ENCODE measurements at places on chromosomes 1 and 21.

DNA sequence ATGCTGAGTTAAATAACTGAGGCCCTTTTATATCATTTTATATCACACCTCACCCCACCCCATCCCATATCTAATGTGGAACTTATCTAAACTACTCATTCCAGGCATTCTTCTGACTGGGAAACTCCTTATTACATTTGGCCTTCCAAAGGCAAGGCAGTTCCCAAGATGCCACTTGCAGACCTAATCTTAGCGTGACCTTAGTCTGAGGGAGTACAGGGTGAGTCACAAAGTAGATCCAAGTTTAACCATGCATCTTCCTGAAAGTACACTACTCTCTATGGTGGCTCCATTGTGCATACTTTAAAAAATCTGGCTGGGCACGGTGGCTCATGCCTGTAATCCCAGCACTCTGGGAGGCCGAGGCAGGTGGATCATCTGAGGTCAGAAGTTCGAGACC lies 353.6 kb upstream of the C1orf87 start:
- DNase-seq = no peak

GRCh38 chr1:236332092-236332758 lies 50.5 kb upstream of the ERO1B start:
- DNase-seq = no peak

DNA sequence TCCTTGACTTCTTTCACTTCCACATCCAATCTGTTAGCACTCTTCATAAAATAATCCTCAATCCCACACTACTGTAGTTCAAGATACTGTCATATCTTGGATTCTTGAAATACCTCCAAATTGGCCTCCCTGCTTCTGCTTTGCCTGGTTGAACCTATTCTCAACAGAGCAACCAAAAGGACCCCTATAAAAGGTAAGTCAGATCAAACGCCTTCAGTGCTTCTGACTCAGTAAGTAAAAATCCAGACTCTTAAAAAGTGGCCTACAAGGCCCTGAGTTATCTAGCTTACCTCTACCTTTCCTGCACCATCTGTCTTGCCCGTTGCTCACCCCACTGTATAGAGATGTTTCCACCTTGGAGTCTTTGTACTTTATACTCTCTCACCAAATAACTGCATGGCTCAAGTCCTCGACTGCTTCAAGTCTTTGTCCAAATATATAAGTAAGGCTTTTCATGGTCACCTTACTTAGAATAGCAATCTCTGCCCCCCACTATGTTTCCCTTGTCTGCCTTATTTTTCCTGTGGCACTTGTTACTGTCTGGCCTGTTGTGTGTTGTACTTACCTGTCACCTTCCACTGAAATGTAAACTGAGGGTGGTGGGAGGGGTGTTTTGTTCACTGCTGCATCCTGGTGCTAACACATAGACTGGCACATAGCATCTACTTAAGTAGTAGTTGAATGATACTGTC lies 5.1 kb upstream of the PIGV start:
- no peak for DNase-seq

GRCh38 chr1:62209931-62210595 lies 15.4 kb downstream of the L1TD1 start:
- no peak for DNase-seq

- DNase-seq = no peak
Observed at GRCh38 chr1:16443975-16444770, 3.6 kb downstream of the NECAP2 start.

GRCh38 chr1:223489439-223489838 lies 96.2 kb downstream of the CCDC185 start:
- no peak for DNase-seq

GRCh38 chr21:15010645-15011044 lies 54.2 kb downstream of the NRIP1 start:
- DNase-seq = no peak

DNA sequence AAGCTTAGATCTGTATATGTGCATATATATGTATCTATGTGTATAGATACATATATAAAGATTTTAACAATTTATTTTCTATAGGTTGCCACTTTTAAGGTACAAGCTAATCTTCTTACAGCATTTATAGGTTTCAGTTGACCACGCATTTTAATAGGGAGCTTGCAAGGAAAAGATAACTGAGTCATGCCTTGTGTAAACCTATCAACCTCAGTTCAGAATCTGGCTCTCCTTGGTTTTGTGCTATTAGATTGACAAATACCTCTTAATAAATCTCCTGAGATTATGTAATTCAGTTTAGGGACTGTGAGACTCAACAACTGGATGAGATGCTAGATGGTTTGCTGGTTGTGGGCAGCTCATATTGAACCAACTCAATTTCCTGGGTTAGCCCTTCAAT lies 114.7 kb upstream of the SERBP1 start:
- DNase-seq = no peak

GRCh38 chr1:160623227-160623633 lies 23.6 kb downstream of the SLAMF1 start:
- no peak for DNase-seq

GRCh38 chr1:208351838-208352237 lies 107.7 kb upstream of the PLXNA2 start:
- no peak for DNase-seq

DNA sequence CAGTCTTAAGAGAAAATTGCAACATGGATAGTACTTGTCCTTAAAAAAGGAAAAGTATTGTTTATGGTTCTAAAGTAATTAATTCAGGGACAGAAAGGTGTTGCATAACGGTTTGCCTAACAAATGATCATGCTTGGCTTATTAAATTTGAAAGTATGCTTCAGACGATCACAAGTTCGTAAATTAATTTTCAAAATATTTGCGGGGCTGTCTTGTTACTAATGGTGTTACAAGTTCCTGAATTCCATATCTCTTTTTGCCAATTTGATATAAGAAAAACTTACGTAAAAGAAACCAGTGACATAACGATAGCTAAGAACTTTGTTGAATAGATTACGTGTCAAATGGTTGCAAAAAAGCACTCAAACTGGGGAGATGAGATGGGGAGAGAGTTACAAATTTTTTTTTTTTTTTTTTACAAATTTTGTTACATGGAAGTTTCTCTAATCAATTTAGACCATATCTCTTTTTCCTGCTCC lies 1.3 kb downstream of the AGO3 start:
- DNase-seq = no peak

DNA sequence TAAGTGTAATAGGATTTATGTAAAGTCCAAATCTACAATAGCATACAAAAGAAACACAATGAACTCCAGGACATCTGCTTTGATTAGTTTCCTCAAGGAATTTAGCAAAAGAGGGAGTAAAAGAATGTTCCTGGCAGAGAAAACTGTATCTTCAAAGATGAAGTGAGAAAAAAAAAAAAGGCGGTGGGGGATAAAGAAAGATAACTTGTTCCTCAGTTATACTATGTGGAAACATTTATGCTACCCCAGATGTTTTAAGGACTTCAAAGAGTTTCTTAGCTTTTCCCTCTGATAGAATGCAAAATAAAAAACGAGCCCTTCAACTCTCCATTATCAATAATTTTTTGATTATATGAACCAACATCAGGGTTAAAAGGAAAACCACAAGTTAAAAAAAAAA lies 908.9 kb upstream of the ADGRL2 start:
- DNase-seq = no peak

DNA sequence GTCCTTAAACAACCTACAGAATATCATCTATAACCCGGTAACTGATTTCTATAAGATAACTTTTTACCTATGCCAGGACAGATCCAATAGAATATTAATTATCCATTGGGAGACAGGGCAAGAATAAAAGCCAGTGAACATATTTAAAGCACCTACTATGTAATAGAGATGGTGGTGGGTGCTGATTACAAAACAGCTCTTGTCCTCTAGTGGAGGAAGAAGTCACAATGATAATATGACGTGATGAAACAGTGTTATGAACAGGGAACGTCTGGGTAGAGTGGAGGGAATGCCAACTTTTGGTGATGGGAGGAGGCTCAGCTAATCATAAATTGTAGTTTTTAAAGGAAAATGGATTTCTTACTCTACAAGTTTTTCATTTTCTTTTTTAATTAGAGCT lies 2.3 kb downstream of the LGALS8 start:
- no peak for DNase-seq

DNA sequence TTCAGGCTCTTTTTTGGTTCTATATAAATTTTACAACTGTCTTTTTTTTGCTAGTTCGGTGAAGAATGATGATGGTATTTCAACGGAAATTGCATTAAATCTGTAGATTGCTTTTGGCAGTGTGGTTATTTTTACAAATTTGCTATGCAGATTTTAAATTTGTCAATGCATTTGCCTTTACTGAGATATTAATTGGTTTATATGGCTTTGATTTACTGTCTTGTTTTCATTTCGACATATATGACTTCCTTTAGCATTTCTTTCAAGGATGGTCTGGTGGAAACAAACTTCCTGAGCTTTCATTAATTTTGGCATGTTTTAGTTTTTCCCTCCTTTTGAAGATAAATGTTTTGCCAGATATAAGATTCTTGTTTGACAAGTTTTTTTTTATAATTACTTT lies 1522.5 kb upstream of the PRMT6 start:
- no peak for DNase-seq

GRCh38 chr1:62228883-62229187 lies 34.2 kb downstream of the L1TD1 start:
- DNase-seq = peak; percentile 50

- no peak for DNase-seq
Observed at GRCh38 chr1:45998020-45998617, 134.3 kb downstream of the PIK3R3 start.

- DNase-seq = no peak
Observed at GRCh38 chr1:247415423-247416361, at the start of gene NLRP3. TSS of gene NLRP3 (plus strand) at chr1:247416173. CDS start at chr1:247418801, 2,628 bp downstream.

GRCh38 chr1:219333626-219334025 lies 159.9 kb downstream of the LYPLAL1 start:
- DNase-seq = no peak

DNA sequence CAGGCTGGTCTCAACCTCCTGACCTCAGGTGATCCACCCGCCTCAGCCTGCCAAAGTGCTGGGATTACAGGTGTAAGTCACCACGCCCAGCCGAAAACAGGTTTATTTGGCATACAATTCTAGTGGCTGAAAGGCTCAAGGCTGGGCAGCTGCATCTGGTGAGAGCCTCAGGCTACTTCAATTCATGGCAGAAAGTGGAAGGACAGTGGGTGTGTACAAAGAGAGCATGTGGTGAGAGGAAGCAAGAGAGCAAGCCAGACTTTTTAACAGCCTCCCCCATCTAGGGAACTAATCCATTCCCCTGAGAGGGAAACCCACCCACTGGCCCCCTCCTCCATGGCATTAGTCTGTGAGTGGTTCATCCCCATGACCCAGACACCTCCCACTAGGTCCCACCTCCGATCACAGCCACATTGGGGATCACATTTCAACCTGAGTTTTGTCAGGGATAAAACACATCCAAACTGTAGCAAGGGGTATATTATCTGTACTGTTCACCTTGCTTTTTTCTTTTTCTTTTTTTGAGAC lies 9.5 kb downstream of the BMP8A start:
- no peak for DNase-seq

GRCh38 chr1:15347182-15347581 lies 62.5 kb upstream of the EFHD2 start:
- no peak for DNase-seq

DNA sequence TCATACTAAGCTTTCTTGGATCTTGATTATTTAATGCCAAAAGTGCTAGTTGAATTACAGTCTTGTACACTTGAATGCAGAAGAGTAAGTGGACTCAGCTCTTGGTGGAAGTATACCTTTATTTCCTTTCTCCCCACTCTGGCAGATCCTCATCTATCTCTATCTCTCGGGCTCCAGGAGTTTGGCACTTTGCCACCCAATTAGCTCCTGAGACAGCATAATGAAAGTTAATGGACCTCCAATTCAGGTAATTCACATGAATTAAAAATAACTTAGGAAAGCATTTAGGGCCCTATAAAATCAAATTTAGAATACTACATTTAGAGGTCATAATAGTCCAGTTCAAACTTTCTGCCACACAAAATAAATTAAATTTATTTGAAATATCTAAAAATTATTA lies 67.4 kb downstream of the OLFM3 start:
- no peak for DNase-seq

GRCh38 chr1:168106274-168106673 lies 30.5 kb downstream of the GPR161 start:
- DNase-seq = no peak

- DNase-seq = no peak
Observed at GRCh38 chr1:50570066-50570468, 146.8 kb upstream of the DMRTA2 start.

GRCh38 chr1:67209521-67209920 lies 43.3 kb downstream of the IL23R start:
- DNase-seq = no peak

DNA sequence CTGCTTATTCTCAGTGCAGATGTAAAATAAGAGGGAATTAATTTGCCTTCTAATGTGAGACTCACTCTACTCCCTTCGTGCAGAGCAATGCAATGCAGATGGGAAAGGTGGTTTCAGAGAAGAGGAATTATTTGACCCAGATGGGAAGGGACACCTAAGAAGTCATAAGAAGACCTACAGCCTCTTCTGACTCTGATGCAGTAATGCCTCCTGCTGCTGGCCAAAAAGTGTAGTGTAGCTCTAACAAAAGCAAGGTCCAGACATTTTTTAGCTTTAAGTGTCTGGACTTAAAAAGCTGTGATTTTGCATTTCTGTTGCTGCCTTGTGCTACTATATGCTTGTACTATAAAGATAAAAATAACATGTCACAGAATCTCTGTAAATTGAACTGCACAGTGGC lies 501.4 kb downstream of the TTLL7 start:
- DNase-seq = no peak

DNA sequence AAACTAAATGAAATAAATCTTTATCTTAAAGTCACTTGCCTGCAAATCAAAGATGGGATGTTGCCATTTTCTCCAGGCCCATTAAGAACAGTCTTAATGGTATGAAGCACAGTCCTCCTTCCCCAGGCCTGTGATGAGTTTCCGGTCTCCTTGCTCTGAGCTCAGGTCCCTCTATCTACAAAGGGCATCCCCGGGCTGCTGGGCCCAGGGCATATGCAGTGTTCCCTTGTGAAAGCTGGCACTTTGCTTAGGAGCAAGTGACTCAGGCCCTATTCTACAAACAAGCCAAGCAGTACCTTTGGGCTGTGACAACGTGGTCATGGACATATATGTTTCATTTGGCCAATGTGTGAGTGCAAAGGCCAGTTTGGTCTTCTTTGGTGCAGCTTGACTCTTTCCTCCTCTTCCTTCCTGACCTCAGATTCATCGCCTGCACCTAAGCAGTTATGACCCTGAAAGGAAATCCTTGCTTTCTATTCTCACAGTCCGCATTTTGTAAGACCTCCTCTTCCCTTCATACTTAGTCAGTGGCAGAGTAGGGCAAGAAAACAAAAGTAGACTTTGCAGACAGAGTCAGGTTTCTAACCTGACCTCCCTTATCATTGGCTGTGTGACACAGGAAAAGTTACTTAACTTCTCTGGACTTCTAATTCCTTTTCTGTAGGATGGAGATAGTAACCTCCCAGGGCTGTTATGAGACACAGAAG lies 109.5 kb downstream of the ERG start:
- DNase-seq = no peak

GRCh38 chr1:228079601-228080263 lies 2.8 kb upstream of the ARF1 start:
- DNase-seq = no peak

GRCh38 chr1:20947409-20947808 lies 160.3 kb upstream of the HP1BP3 start:
- no peak for DNase-seq
